ENCODE measurements at places on chromosomes 1 and 21.

GRCh38 chr1:234927312-234927970, 201.2 kb downstream of the TOMM20 start:
- DNase-seq = no peak

GRCh38 chr1:22808186-22808675, 97.6 kb downstream of the EPHB2 start:
- DNase-seq = peak; percentile 73

DNA sequence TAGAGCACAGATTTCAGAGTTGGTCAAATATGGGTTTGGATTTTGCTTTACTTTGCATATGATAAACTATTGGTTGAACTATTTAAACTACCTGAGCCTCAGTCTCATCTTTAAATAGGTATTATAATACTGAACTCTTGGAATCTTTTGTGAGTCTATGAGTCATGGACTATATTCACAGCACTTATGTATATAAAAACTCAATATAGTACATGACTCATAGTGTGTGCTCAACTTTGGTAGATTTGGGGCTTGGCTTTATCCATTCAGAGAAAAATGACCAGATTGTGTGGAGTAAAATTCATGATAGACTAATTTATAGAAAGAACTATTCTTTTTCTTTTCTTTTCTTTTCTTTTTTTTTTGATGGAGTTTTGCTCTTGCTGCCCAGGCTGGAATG, 28.7 kb downstream of the FCRL3 start:
- no peak for DNase-seq

GRCh38 chr1:222301652-222302051, 246.3 kb downstream of the HHIPL2 start:
- peak; percentile 36 for DNase-seq

DNA sequence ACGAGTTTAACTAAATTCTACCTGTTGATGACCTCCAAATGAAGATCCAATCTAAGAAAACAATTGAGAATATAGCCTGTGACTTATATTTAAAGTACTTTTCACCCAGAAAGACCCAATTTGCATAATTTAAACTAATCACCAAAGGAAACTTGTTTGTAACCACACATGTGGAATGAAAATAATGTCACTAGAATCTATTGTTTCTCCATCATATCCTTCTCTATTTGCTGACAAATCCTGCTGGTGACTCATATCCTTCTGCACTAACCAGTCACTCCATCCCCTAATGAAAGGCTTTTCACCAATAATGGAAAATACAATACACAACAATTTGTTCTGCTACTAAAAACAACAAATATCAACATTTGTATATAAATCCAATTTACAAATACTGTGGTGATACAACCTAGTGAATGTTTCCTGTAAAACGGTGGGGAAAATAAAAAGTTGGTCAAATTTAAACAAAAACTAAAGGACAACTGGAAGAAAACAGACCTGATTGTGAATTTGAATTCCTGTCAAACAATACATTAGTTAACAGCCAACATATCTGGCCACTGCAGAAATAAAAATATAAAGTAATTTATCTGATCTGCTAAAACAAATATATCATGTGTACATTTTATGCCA, 6.5 kb downstream of the PTP4A2 start:
- DNase-seq = peak; percentile 73

GRCh38 chr1:160708118-160708517, 3.5 kb downstream of the CD48 start:
- no peak for DNase-seq

- DNase-seq = peak; percentile 91
Measured at GRCh38 chr1:78370779-78371482, 119.8 kb upstream of the PTGFR start.

- no peak for DNase-seq
Measured at GRCh38 chr21:46117586-46118315, 19.8 kb downstream of the COL6A2 start.

DNA sequence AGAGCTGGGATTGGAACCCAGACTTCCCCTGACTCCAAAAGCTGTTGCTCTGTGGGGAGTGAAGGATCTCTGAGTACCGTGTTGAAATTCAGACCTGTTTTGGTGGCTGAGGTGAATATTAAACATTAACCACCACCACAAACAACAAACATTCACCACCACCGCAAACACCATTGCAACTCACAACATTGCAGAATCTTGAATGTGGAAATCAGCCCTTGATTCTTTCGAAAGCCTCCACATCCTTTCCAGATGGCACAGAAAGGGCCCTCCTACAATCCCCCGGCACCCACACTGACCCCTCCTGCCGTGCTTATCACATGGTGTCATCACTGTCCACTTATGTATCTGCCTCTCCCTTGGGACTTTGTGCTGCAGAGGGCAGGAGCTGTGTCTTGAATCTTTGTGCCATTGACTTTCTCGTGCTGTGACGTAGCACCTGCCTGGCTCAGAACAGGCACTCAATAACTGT, 1.4 kb downstream of the CDA start:
- DNase-seq = peak; percentile 76

- DNase-seq = peak; percentile 49
Measured at GRCh38 chr1:53139951-53140361, 2.5 kb downstream of the SLC1A7 start.

- no peak for DNase-seq
Measured at GRCh38 chr1:53738205-53739108, 507 bp downstream of the GLIS1 start.

DNA sequence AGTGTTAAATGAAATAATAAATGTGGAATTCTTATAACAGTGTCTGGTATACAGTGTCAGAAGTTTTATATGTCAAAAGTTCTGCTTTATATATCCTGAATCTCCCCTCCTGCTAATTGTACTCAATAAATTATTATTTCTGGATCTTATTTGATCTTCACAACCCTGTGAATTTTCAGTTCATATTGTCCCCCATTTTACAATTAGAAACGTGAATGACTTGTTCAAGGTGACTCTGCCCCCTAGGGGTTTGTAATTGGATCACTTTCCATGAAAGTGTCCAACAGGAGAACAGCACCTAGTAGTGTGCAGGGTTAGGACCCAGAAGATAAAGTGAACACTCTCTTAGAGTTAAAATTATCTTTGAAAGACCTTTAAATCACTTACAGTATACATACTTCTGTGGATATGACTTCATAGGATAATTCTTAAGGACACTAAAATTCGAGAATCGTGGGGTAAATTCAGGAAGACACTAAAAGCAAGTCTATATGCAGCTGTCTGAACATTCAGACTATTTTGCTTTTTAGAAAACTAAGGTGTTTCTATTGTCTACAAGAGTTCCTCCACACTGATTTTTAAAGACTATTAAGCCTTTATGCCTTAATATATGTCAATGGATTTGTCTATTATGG, 4.5 kb upstream of the DDR2 start:
- DNase-seq = peak; percentile 58

DNA sequence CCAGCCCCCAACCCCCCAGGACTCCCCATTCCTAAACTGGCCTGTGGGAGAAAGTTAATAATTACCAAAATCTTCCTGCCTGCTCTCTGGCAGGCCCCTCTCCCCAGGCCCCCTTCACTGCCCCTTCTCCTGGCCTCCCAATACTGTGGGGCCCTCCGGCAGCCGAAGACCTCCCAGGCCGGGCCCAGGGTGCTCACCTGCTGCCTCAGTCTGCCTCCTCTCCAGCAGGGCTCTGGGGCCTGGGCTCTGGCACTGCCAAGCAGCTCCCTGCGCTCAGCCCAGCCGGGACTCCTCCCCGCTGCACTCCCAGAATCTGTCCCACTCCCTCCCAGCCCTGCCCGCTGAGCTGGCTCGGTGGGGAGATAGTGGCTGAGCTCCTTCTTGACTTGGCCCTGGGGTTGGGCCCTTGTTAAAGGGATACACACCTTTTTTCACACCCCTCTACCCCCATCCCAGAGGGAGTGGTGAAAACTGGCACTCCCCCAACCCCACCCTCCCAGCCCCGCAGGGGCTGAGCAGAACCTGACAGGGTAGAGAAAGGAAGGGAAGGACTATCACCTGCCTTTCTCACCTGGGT, at the start of gene S100A16:
Gene S100A16, minus strand, starts transcription at position 383 of the 577 bp plus-strand sequence. CDS start 4,986 bp downstream, outside the sequence.
- peak; percentile 74 for DNase-seq

- DNase-seq = peak; percentile 58
Measured at GRCh38 chr1:197130677-197131304, 15.7 kb downstream of the ASPM start.

GRCh38 chr1:60918867-60919266, 163.5 kb upstream of the NFIA start:
- DNase-seq = no peak

DNA sequence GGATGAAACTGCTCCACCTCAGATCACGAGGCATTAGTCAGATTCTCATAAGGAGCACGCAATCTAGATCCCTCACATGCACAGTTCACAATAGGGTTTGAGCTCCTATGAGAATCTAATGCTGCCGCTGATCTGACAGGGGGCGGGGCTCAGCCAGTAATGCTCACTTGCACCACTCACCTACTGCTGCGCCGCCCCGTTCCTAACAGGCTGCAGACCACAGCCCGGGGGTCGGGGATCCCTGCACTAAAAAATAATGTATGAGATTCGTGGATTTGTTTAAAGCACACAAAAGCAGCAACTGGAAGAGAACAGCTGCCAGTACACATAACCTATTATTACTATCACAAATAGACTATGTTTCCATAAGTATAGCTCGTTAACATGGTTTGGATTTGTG, 72.9 kb downstream of the HLCS start:
- no peak for DNase-seq

DNA sequence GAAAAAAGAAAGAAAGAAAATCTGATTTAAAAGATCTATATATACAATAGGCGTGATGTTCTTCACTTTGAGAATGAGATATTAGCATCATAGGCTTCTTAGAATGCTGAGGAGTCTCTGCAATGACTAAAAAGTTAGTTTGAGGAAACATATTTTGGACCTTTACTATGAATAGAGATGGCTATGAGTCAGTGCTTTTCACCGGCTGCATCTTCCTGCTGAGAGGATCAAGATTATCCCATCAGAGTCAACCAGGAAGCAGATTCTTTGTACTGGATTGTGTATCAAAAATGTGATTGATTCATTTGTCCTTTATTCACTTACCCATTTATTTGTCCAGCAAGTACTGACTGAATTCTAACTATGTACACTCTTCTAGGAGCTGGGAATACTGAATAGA, 144.2 kb downstream of the KCNK2 start:
- DNase-seq = peak; percentile 51

- no peak for DNase-seq
Measured at GRCh38 chr21:41876928-41877652, 2.1 kb downstream of the PRDM15 start.

DNA sequence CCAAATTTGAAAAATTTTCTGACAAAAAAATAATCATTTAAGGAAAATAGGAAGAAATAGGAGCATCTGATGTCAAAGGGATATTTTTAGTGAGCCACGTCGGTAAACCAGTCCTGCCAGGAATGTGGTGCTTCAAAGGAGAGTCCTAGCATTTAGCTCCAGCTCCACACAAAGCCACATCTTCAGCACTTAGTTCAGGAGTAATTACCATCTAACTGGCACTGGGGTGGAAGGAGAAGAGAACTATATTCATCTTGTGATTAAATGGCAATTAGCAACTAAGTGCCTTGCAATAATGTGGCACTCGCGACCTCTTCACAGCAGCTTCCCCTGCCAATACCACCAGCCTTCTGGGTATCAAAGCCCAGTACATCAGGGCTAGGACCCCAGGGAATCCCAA, 409.1 kb downstream of the SETD4 start:
- DNase-seq = no peak

DNA sequence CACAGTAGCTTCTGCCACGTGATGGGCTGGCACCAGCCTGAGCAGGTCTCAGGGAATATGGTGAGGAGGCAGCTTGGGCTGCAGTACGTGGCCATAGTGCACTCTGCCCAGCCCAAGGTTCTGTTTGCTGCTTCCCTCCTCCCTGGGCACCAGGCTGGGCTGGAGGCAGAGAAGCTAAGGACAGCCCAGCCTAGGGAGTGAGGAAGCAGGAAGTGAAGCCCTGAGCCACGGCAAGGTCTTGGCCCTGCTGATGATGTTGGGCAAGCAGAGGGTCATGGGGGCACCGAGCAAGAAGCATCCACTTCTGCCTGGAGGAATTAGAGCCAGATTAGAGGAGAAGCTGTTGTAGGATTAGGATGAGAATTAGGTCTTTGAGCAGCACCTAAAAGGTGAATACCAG, 326.7 kb upstream of the VAMP3 start:
- DNase-seq = no peak

DNA sequence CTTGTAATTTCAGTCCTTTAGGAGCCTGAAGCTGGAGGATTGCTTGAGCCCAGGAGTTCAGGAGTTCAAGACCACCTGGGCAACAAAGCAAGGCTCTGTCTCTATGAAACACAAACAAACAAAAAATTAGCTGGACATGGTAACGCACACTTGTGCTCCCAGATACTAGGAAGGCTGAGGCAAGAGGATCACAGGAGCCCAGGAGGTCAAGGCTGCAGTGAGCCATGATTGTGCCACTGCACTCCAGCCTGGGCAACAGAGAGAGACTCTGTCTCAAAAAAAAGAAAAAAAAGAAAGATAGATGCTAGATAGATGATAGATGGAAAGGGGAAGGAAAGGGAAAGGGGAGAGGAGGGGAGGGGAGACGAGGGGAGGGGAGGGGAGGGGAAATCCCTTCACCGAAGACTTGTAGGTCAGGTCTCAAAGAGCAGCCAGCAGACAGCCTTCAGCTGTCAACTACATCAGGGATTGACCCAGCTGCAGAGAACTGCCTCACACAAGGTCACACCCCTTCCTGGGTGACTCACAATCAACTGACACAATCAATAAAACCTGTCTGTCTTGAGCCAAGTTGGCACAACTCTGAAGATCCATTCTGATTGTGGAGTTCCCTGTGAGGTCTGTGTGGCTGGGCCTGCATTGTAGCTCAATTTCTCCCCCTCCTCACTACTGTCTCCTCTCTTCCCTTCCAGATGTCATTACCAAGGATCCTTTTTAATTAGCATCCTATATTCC, 200.6 kb downstream of the RGS7 start:
- peak; percentile 79 for DNase-seq

GRCh38 chr1:244664353-244664752, 11.4 kb downstream of the DESI2 start:
- no peak for DNase-seq

DNA sequence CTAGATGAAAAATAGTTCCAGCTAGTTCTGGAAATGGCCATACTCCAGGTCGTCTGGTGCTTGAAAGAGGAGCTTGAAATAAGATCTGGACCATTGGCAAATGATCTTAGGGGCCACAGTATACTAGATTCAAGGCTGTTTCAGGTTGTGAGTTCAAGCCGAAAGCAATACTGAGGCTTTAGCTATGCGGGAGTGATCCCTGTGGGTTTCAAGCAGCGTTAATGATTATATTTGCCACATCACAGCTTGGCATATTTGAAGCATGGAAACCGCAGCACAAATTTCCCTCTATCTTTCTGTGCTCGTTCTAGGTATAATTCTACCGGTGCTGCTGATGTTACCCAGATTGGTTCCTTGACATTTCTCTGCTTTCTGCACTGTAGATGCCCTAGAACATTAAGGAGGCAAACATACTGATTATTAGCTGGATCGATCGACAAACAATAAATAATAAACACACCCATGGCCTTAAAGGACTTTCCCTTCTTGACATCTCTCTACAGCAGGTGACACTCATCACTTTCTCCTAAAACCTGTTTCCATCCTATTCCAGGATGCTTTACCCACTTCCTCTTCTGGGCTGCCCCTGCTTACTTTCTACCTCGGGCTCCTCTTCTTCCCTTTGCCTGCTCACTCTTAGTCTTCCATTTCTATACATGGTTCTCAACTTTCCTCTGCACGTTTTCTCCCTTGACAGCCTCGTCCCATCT, 40.6 kb upstream of the LYST start:
- DNase-seq = no peak

- DNase-seq = no peak
Measured at GRCh38 chr1:86260476-86260875, 103.9 kb upstream of the COL24A1 start.

All from HCEC 1CT (cell line).